ENCODE measurements at places on chromosomes 1 and 21. TPM values are rescaled to one million over a fixed set of nuclear protein-coding genes. Genes with fewer than 3 reads are reported as not detected.

Gene MAEL
- 0.54 TPM for total RNA-seq

Gene TNFAIP8L2
- 6.3 TPM for total RNA-seq

DNA sequence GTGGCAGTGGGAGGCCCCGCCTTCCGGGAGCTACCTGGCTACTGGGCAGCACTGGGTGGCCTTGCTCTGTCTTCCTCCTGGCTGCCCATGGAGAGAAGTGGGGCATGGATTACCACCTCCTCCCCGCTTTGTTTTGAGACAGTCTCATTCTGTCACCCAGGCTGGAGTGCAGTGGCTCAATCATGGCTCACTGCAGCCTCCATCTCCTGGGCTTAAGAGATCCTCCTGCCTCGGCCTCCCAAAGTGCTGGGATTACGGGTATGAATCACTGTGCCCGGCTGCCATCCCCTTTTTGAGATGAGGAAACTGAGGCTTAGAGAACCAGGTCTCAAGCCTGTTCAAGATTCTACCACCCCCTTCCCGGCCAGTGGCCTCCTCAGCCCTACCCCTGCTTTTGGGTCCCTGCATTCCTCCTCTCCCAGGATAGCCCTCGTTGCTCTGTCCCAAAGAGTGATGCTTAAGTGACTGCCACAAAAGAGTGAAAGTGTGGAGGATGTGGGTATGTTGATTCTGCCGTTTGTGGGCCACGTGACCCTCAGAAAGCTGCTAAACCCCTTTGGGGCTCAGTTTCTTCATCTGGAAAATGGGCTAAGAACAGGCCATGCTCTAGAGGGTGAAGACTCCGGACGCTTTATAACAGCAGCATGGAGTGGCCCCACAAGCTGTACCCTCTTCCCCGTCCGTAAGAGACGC lies 7.8 kb downstream of the HES3 start:
- H3K27me3 ChIP-seq: no peaks in the 10 kb centered on the region
- no peak overlapping the region for H3K27ac ChIP-seq
- H3K4me1 ChIP-seq: no peaks in the 10 kb centered on the region
- no peaks in the 10 kb centered on the region for H3K36me3 ChIP-seq
- no peak for DNase-seq
- no peak overlapping the region for H3K4me3 ChIP-seq

GRCh38 chr21:37230632-37231248 lies 36.4 kb downstream of the VPS26C start:
- no peaks in the 10 kb centered on the region for H3K4me1 ChIP-seq
- H3K36me3 ChIP-seq: peaks cover 29% of the 10 kb centered on the region
- no peak overlapping the region for H3K27ac ChIP-seq

- no peaks in the 10 kb centered on the region for H3K36me3 ChIP-seq
- no peak overlapping the region for H3K4me3 ChIP-seq
- no peak for DNase-seq
- no peaks in the 10 kb centered on the region for H3K4me1 ChIP-seq
Measured at GRCh38 chr1:242245255-242245654, 246.4 kb upstream of the MAP1LC3C start.

DNA sequence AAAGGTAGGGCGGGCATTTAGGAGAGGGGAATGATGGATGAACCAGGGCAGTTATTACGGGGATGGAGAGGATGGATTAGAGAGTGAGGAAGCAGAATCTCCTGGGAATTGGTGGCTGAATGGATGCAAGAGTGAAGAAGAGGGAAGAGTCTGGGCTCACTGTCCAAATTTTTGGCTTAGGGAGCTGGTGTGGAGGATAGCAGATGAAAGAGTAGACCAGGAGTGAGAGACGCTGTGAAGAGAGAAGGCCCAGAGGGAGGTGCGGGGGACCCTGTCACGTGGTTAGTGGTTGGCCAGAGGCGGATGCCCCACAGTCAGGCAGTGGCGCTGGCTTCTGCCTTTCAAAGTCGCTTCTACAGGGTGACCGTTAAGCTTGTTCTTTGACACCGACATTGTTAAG lies 78.4 kb downstream of the PEX14 start:
- H3K4me1 ChIP-seq: no peaks in the 10 kb centered on the region
- H3K27ac ChIP-seq: no peak overlapping the region
- H3K36me3 ChIP-seq: no peaks in the 10 kb centered on the region
- no peaks in the 10 kb centered on the region for H3K27me3 ChIP-seq
- peak; percentile 31 for DNase-seq
- H3K4me3 ChIP-seq: no peak overlapping the region

- DNase-seq: no peak
- H3K27me3 ChIP-seq: no peaks in the 10 kb centered on the region
- no peak overlapping the region for H3K27ac ChIP-seq
- H3K4me1 ChIP-seq: no peaks in the 10 kb centered on the region
- no peaks in the 10 kb centered on the region for H3K36me3 ChIP-seq
Measured at GRCh38 chr1:46333300-46334029, 7.1 kb upstream of the NSUN4 start.

- no peaks in the 10 kb centered on the region for H3K27me3 ChIP-seq
- DNase-seq: no peak
- no peak overlapping the region for H3K27ac ChIP-seq
Measured at GRCh38 chr21:41584603-41585176, 76.7 kb upstream of the TMPRSS2 start.
